AG08395 (cell line): ENCODE measurements at places on chromosomes 4 and X.
A peak's percentile ranks its signal among the peaks of the same experiment; 100 is the strongest.

GRCh38 chrX:49039598-49040375, 3.4 kb downstream of the TFE3 start:
- peak; percentile 68 for DNase-seq

DNA sequence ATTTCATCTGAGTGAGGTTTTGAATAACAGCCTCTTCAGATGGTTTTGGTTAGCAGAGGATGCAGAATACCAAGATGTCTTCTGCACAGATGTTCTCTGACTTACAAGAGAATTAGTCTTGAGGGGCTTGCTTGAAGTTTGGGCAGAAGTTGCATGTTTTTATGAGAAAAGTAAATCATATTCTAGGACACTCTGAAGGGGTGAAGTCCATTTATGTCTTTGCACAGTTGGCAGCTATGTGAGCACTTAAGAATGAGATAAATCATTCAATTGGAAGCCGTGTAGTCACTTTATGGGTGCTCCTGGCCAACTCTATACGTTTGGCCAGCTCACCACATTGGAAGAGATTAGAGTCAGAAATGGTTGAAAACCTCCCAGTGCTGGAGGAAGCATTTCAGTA, 252.7 kb upstream of the KCNIP4 start:
- no peak for DNase-seq

DNA sequence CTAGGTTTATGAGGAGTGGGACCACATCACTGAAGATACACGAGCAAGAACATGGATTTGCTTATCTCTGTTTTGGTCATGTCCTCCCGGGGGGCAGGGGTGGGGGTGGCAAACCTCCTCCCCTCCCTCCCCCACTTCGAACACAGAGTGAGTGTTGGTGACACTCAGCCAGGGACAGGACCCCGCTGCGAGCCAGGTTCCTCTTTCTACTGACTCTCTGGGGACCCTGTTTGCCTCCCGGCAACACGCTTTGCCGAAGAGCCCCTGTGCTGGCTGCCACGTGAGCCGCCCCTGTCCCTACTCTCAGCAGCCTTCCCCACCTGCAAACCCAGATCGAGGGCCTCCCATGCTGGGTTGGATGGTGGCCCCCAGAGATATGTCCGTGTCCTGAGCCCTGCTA, 34.7 kb downstream of the P2RY8 start:
- no peak for DNase-seq

- peak; percentile 69 for DNase-seq
Measured at GRCh38 chr4:17347445-17347844, 164.4 kb downstream of the QDPR start.

GRCh38 chrX:87900320-87900908, 382.8 kb downstream of the KLHL4 start:
- DNase-seq, result no peak

- no peak for DNase-seq
Measured at GRCh38 chrX:12379671-12380070, 241.4 kb downstream of the FRMPD4 start.

DNA sequence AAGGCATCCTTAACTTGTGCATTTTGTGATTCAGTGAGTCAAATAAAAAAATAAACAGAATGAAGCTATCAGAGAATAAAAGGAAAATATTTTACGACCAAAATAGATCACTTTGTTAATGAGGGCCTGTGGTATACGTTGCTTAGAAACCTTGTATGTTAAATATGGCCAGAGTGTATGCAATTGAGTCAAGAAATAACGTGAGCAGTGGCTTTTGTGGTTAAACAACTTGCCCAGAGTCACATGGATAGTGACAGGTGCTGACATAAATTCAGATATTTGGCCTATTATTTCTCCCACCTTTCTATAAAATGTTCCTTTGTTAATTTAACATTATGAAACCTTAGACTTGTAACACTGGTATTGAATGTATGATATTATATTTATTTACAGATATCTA, 393.4 kb downstream of the PABPC4L start:
- DNase-seq, result no peak

DNA sequence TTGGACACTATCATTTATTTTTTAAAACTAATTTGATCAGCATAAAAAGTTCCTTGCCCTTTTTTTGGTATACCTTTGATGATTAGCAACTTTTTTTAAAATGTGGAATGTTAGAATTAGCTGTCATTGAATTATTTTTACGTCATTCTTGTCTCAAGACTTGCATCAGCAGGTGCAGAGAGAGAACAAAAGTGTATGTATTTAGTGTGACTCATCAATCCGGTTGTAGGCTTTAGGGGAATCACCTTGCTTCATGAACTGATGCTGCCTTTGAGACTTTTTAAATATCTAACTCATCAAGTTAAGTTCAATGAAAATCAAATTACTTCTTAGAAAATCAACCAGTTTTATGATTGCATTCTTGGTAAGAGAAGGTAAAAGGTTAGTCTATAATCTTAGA, 125.1 kb downstream of the ARX start:
- no peak for DNase-seq
